Suprapubic skin (tissue), 4 donors: ENCODE measurements at places on chromosomes 1 and 21. TPM values are rescaled to one million over a fixed set of nuclear protein-coding genes. Genes with fewer than 3 reads are reported as not detected.

The PYGO2 gene
- 34.2 TPM for total RNA-seq

The MAP3K21 gene
- 7.2 TPM for total RNA-seq

The OR2T2 gene
- not detected for total RNA-seq

The ENSA gene
- total RNA-seq: 281 TPM

The ATP1A2 gene
- total RNA-seq: 6.9 TPM

The PLPP3 gene
- 80.0 TPM for total RNA-seq

The CD244 gene
- total RNA-seq: not detected

DNA sequence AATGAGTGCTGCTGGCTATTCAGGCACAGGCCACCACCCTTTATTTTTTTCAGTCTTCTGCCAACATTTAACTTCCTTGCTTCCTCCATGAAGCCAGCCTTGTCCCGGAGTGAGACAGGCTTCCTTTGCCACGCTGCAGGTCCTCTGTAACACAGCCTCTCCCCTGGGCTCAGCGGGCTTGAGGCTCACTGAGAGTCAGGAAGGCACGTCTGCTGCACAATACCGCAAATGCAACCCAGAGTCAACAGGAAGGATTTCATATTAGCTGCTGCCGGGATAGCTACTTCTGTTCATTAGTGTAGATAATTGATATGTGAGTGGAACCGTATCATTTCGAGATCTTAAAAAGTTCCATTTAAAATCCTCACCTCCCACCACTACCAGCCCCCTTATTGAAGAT, 22.5 kb downstream of the MYOG start:
- DNase-seq: no peak

- DNase-seq: no peak
These were observed 91.9 kb upstream of the KCNK2 start for GRCh38 chr1:214990619-214991018.

DNA sequence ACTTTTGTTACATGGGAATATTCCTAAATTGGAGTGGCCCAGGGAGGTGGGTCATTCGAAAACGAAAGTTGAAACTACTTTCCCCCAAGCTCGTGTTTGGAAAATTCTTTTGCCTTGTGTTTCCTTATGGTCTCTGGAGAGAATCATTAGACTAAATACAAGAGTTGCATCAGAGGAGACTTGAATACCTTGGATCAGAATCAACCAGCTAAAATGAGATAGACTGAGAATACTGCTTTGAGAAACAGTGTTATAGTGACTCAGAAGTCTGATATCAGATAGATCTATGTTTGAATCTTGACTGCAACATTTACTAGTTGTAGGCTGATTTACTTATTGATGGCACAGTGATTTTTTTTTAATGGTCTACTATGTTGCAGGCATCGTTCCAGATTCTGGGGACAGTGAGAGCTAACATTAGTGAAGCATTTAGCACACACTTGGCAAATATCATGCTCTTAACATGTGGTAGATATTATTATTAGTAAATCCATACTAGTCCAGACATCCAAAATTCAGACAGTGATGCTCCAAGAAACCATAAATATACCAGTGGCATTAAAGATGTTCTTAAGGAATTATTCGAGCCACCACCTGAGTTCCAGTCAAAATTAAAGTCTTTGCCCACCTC, 12.9 kb upstream of the ACTN2 start:
- DNase-seq: no peak

DNA sequence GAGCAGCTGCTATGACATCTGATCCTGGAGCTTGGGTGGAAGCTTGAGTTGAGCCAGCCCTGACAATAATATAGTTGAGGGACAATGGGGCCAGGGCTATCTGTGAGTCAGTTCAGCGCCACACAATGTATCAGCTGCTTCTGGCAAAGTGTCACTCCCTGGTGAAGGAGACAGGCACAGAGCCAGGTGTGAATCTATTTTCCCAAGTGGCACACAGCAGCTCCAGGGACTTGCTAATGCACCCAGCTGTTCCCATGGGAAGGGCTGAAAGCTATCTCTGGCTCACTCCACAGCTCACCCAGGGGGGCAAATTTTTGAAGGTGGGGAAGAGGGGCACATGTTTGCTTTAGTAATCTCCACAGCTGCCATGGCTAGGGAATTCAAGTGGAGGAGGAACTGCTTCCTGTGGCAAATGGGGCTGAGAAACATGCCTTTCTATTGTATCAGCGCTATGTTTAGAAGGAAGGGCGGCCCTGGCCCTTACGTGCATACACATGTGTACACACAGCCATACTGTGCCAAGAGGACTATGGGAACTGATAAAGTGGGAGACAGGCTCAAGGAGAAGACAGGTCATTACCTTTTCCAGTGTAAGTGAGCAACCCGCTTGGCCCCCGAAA, 2.2 kb downstream of the CYB5R1 start:
- DNase-seq: no peak

DNA sequence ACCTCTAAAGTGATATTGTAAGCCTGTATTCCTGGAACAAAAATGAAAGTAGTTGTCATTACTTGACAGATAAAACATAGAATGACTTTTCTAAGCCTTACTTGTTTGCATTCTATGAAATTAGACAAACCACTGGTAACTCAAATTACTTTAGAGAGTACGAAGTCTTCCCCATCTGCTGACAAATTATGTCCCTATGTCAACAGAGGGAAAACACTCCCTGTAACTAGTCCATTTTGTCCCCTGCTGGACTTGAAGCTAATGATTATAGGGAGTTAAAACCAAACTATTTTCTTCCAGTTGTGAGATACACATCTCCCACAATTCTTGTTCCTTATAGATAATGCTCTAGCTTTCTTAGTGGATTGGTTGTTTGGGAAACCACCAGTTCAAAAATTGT, 39.6 kb downstream of the GREM2 start:
- DNase-seq: no peak

GRCh38 chr1:223514644-223515043, 121.4 kb downstream of the CCDC185 start:
- DNase-seq: no peak

GRCh38 chr1:237736372-237737029, 154.2 kb downstream of the ZP4 start:
- DNase-seq: no peak

DNA sequence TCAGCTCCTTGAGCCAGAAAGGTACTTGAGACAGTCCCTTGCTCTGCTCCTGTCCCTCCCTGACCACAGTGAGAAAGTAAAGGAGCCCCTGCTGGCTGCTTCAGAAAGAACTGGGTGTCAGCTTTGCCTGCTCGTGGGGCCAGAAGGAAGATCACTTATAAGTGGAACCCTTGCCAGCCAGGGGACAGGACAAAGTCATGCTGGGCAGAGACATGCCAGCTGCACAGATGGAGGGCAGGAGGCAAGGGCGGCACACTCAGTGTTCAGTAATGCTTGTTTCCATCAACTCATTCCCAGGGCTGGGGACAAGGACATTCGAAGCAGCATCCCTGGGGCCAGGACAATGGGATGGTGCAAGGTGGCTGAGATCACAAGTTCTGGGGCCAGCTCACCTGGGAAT, 41.8 kb downstream of the NTPCR start:
- DNase-seq: peak; percentile 44

- no peak for DNase-seq
These were observed 588.8 kb downstream of the PLA2G4A start for GRCh38 chr1:187417520-187417919.

DNA sequence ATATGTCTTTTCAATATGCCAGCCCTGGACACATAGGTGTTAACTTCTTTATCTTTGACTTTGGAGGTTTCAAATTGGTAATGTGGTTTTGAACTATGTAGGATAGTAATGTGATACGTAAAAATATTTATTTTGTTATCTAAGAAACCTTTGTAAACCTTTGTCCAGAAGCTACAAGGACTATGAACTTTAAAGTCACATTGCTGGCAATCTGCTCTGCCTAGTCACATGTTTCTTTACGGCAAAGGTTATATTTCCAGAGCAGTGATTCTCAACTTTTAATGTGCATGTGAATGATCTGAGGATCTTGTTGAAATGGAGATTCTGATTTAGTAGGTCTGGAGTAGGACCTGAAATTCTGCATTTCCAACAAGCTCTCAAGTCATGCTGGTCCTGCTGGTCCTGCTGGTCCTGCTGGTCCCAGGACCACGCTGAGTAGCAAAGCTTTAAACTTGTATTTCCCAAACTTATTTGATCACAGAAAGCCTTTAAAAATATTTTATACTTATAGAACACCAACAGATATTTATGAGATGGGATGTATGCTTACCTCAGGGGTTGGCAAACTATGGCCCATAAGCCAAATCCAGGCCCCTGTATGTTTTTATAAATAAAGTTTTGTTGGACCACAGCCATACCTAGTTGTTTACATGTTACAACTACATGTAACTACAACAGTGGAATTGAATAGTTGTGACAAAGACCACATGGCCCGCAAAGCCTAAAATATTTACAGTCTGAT, 57.9 kb upstream of the QSOX1 start:
- no peak for DNase-seq

DNA sequence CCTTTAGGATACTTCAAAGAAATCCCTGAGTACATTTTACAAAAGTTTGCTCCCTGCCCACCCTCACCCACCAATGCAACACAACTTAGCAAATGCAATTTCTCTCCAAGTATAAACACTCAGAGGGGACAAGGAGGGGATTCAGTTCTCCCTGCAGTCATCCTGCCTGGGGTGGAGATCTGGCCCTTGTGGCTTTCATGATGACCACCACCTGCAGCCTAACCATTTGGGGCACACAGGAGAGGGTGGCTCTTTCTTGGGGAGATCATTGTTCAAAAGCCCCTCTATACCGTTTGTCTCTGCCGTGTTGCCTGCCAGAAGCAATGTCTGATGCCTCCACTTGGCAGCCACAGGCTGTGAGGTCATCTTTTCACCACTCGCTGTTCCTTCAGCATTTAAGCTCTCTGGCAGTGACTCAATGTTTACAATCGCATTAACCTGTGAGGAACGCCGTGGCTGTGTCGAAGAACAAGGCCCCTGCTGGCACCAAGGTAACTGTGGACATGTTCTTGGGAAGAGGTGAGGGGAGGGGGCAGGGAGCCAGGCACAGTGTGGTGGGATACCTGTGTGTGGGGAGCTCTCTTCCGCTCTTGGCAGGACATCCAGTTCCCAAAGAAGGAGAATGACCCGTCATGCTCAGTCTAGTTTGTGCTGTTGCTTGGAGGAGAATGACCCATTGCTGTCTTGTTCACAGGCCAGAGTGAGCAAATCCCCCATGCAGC, 103.9 kb upstream of the DUSP10 start:
- no peak for DNase-seq

GRCh38 chr1:71753746-71754145, 528.6 kb downstream of the NEGR1 start:
- DNase-seq: no peak

GRCh38 chr1:198472119-198472518, 68.4 kb downstream of the ATP6V1G3 start:
- DNase-seq: no peak

GRCh38 chr1:228873709-228874108, 138.4 kb downstream of the RHOU start:
- DNase-seq: no peak

- DNase-seq: no peak
These were observed 5.5 kb downstream of the RNF223 start for GRCh38 chr1:1068517-1069055.

- DNase-seq: no peak
These were observed 657.0 kb downstream of the AMY1C start for GRCh38 chr1:104406728-104407127.

GRCh38 chr1:161084597-161084988, 4.8 kb downstream of the NECTIN4 start:
- no peak for DNase-seq

DNA sequence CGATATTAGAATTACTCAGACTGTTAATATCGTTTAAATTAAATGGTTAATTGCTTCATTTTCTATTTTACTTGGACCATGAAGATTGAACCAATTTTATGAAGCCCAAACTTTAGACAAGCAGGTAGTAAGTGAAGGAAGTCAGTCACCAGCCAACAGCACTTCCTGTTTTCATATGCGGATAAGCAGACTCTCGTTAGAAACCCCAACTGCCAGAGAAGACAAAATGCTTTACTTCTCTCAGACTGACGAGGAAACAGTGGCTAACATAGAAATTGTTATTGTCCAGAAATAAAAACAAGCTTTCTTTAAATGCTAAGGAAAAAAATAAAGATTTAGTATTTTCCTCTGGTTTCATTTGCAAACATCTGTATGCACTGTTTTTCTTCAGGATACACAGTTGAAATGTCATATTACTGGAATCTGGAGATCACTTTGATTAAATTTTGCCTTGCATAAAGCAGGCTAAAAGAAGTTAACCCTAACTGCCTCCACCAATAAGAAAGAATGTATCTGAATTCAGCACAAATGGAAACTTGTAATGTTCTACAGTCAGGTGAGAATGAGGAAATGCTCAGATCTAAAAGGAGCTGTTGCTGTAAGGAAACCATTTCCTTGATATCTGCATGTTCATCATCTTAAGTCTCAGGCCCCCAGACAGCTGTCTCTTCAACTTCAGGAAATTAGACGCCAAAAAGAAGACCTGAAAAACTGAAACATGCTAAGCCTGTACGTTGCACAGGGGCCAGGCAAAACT, 129.8 kb upstream of the SAMSN1 start:
- DNase-seq: no peak

DNA sequence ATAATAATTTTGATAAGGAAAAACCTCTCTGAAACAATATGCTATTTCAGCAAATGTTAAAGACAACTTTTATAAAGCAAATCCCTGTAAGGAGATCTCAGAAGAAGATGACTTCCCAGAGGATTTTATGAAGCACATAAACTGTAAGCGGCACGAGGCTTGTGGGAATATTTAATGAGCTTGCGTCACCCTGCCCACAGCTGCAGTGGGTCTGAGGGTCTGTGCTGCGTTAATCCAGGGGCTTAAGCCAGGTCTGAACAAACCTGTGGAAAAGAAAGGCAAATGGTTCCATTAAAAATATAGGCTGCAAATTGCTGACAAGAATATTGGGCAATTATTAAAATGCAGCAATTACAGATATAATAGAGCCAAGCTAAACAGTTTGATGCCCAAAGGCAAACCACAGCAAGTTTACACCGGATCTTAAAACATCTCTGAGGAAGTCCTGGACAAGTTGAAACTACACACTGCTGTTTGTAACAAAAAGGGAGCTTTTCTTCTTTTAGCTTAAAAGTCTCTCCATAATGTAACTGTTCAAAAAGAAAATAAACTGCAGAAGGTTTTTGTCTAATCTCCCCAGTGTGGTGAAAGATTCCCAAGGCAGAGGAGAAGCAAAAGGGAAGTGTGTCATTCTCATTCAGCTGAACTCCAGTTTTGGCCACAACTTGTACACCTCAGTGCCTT, 21.8 kb downstream of the TGFBR3 start:
- DNase-seq: no peak

- no peak for DNase-seq
These were observed 641 bp upstream of the CFAP107 start for GRCh38 chr1:12745126-12745991.

DNA sequence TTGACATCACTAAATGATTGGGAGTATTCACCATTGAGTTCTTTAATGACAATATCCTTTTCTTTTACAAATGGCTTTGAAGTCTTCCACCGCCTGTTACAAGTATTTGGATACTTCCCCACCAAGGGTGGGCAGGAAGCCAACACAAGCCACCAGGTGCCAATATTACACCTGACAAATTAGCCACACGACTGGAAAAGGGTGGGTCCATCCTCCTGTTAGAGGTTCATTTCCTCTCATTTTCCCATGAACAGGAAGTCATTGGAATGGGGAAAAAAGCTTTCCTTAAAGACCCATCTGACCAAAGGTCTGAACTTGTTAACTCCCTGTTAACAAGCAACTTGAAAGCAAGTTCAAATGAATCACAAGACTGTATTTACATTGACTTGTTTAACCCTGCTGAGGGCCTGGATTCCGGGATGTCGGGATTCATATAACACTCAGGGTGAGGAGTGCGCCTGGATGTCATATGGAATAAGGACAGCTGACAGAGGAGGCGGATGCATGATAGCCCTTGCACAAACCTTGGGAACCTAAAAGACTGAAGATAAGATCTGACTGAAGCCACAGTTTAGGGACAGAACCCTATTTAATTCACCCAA, 40.5 kb upstream of the PROX1 start:
- DNase-seq: no peak

GRCh38 chr1:161736335-161736969, 13.1 kb upstream of the DUSP12 start:
- DNase-seq: no peak
